ENCODE measurements at places on chromosomes 1 and 21.
A peak's percentile ranks its signal among the peaks of the same experiment; 100 is the strongest.

DNA sequence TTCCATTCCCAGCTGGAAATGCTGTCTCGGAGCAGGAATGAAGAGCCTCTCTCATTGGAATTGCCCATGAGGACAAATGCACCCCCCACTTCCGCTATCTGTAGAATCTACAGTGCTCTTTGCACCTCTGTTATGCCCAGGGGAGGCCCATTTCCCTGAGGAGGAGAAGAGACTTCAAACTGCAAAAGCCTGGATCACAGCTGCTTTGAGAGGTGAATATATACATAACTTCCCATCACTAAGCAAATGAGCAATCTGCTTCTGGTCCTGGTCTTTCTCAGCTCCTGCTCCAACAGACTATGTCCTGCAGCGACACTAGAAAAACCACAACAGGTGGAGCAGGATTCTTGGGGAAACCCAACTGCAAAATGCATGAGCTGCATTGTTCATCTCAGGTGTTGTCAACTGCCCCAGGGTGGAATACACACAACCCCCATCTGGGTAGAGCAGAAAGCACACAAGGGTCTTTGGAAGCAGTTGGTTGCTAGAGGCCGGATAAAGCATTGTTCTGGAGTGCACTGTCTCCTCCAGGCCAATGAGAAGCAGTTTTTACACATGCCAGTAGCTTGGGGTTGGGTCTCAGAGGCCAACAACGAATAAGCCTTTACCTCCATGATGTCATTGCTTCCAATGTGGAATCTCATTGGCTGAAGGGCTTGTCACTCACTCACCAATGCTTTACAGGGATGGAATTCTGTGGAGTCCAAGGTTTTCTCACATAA lies 67.7 kb upstream of the RAB4A start:
- no peak overlapping the region for H3K4me3 ChIP-seq
- H3K4me1 ChIP-seq, result peaks cover 15% of the 10 kb centered on the region

DNA sequence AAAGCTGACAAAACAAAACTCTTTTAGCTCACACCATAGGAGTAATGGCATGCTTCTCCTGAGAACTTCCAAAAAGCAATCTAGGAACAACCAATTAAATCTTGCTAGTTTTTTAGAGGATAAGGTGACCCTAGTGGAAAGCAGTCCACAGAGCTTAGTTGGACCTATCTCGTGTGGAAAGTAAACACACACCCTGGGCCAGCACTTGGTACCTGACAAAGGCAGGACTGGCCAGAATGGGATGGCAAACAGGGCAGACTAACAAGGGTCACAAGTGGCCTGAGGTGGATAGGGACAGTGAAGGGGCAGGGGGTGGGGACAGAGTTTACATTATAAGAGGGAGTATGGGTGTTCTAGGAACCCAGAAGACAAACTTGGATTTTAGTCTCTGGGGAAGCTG lies 22.0 kb downstream of the FMO4 start:
- DNase-seq, result no peak
- no peak overlapping the region for H3K4me3 ChIP-seq
- no peaks in the 10 kb centered on the region for H3K4me1 ChIP-seq
- peaks cover 6% of the 10 kb centered on the region for H3K36me3 ChIP-seq

GRCh38 chr1:7473223-7474142 lies 297.6 kb upstream of the VAMP3 start:
- peaks cover 3% of the 10 kb centered on the region for H3K4me1 ChIP-seq
- DNase-seq, result no peak
- peaks cover 23% of the 10 kb centered on the region for H3K27me3 ChIP-seq
- H3K27ac ChIP-seq, result no peak overlapping the region
- H3K36me3 ChIP-seq, result peaks cover 2% of the 10 kb centered on the region

- peaks cover 18% of the 10 kb centered on the region for H3K4me1 ChIP-seq
- DNase-seq, result no peak
- H3K27ac ChIP-seq, result no peak overlapping the region
- peaks cover 8% of the 10 kb centered on the region for H3K36me3 ChIP-seq
Measured at GRCh38 chr1:245946905-245947304, 560.2 kb downstream of the SMYD3 start.

GRCh38 chr1:33535334-33535733 lies 62.9 kb downstream of the ZSCAN20 start:
- no peak overlapping the region for H3K4me3 ChIP-seq
- H3K4me1 ChIP-seq, result no peaks in the 10 kb centered on the region
- no peaks in the 10 kb centered on the region for H3K36me3 ChIP-seq
- H3K27ac ChIP-seq, result no peak overlapping the region

DNA sequence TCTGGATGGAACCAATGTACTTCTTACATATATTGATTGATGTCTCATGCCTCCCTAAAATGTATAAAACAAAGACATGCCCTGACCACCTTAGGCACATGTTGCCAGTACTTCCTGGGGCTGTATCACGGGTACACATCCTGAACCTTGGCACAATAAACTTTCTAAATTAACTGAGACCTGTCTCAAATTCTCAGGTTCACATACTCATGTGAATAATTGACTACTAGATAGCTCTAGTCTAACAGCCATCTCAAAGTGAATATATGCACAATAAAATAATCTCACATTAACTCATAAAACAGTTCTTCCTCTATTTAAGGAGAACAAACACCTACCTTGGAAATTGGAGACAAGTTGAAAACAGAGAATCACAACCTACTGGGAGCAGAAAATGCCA lies 5.6 kb downstream of the DNAI4 start:
- H3K27ac ChIP-seq, result no peak overlapping the region
- H3K27me3 ChIP-seq, result no peaks in the 10 kb centered on the region
- DNase-seq, result no peak
- no peak overlapping the region for H3K4me3 ChIP-seq
- peaks cover 5% of the 10 kb centered on the region for H3K36me3 ChIP-seq
- peaks cover 15% of the 10 kb centered on the region for H3K4me1 ChIP-seq

GRCh38 chr21:44397431-44398031 lies 44.1 kb downstream of the TRPM2 start:
- no peaks in the 10 kb centered on the region for H3K27me3 ChIP-seq
- H3K27ac ChIP-seq, result no peak overlapping the region
- H3K36me3 ChIP-seq, result peaks cover 2% of the 10 kb centered on the region

GRCh38 chr1:115980998-115981993 lies 5.0 kb downstream of the SLC22A15 start:
- no peak overlapping the region for H3K4me3 ChIP-seq
- no peak for DNase-seq
- H3K27me3 ChIP-seq, result peaks cover 9% of the 10 kb centered on the region
- H3K36me3 ChIP-seq, result no peaks in the 10 kb centered on the region

GRCh38 chr1:100791586-100791985 lies 72.0 kb downstream of the VCAM1 start:
- DNase-seq, result no peak
- no peaks in the 10 kb centered on the region for H3K36me3 ChIP-seq
- H3K4me3 ChIP-seq, result no peak overlapping the region
- peaks cover 58% of the 10 kb centered on the region for H3K27me3 ChIP-seq
- no peaks in the 10 kb centered on the region for H3K4me1 ChIP-seq

GRCh38 chr1:24991697-24992096 lies 61.6 kb upstream of the RUNX3 start:
- H3K27ac ChIP-seq, result peak overlapping the region; percentile 98
- H3K4me3 ChIP-seq, result peak overlapping the region; percentile 91
- H3K4me1 ChIP-seq, result peaks cover 51% of the 10 kb centered on the region
- no peaks in the 10 kb centered on the region for H3K36me3 ChIP-seq

DNA sequence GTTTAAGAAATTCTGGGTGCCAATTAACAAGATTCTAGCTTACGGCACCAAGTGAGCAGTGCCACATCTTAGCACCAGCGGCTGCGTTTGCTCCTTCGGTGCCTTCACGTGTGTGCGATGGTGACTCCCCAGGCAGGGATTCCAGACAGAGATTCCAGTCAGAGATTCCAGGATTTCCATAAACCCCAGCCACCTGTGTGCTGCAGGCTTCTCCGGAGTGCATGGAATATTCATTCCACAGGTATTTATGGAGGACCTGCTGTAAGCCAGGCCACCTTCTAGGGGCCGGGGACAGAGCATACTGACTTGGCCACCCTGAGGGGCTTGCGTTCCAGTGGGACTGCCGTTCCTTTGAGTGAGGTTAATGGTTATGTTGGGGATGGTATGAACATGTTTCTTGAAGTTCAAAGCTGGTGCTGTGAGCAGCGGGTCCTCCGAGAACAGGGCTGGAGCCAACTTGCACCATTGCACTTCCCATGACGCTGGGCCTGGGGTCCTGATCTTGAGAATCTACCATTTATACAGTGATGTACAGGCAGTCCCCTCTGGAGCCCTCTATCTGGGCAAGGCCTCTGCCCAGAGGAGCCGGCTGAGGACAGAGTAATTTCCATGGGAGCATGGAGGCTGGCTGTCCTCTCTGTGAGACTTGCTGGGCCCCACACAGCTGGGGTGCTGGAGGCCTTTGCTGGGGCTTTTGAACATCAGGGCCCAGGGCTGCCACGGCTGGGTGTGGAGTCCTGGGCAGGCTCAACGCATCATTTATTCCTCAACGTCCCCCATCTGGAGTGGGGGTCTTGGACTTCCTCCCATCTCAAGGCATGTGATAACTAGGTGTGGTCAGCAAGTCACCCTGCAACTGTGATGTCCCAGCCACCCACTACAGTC lies 58.8 kb upstream of the AJAP1 start:
- H3K4me3 ChIP-seq, result no peak overlapping the region
- no peak for DNase-seq
- no peaks in the 10 kb centered on the region for H3K36me3 ChIP-seq
- no peaks in the 10 kb centered on the region for H3K4me1 ChIP-seq
- H3K27ac ChIP-seq, result no peak overlapping the region

- no peak overlapping the region for H3K27ac ChIP-seq
- H3K4me3 ChIP-seq, result no peak overlapping the region
- peaks cover 2% of the 10 kb centered on the region for H3K36me3 ChIP-seq
- DNase-seq, result no peak
- peaks cover 3% of the 10 kb centered on the region for H3K4me1 ChIP-seq
Measured at GRCh38 chr1:93779540-93780165, 98.0 kb upstream of the BCAR3 start.

DNA sequence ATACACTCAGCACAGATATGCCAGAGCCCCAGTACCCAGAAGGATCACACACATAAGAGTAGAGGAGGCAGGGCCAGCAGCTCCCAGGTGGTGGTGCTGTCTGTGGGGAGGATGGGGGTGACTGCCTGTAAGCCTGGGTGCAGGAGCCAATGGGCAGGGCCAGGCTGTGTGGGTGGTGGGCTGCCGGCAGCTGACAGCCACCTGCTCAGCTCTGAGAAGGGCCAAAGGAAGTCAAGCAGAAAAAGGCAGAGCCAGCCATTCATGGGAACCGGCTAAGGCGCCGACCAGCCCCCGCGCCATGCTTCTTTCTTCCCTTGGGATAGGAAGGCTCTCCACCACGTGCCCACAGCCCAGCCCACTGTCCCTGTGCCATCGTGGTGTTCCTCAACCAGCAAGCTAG lies 14.1 kb downstream of the PIK3C2B start:
- peaks cover 68% of the 10 kb centered on the region for H3K4me1 ChIP-seq
- no peaks in the 10 kb centered on the region for H3K27me3 ChIP-seq
- H3K36me3 ChIP-seq, result peaks cover 2% of the 10 kb centered on the region
- peak overlapping the region; percentile 92 for H3K27ac ChIP-seq

GRCh38 chr1:55445416-55445815 lies 230.3 kb upstream of the USP24 start:
- H3K27me3 ChIP-seq, result peaks cover 37% of the 10 kb centered on the region
- H3K36me3 ChIP-seq, result no peaks in the 10 kb centered on the region
- no peak overlapping the region for H3K4me3 ChIP-seq

DNA sequence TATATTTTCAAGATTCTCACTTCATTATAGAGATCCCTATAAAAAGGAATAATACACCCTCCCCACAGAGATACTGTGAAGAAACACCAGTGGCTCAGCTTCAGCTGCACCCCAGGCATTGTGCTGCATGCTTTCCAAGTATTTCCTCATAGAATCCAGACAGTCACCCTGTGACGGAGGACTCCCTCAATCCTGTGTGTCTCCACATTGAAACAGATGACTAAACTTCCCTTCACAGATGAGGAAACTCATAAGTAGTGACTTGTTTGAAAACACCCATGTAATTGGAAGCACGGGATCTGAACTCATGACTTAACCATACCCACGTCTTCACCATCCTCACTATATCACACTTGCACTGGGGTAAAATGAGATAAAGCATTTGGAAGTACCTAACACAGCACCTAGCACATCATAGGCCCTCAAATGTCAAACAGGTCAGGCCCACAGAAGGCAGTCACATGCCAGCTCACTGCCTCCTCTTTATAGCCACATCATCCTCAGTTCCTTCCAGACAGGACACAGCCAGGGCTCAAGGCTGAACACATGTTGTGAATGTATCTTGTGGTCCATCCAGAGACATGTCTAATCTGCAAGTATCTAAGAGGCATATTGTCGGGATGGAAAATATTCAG lies 55.2 kb downstream of the GPR161 start:
- peaks cover 3% of the 10 kb centered on the region for H3K36me3 ChIP-seq
- H3K4me1 ChIP-seq, result peaks cover 2% of the 10 kb centered on the region
- H3K27ac ChIP-seq, result peak overlapping the region; percentile 81
- H3K4me3 ChIP-seq, result no peak overlapping the region
